ENCODE measurements at places on chromosomes 5 and 9. TPM values are rescaled to one million over a fixed set of nuclear protein-coding genes. Genes with fewer than 3 reads are reported as not detected.

Gene IL13
- not detected for polyA plus RNA-seq

Gene IQGAP2
- 13.0 TPM for polyA plus RNA-seq

Gene RBM22
- not detected for polyA plus RNA-seq

Gene PCDHA4
- polyA plus RNA-seq, result not detected

Gene IFNA13
- polyA plus RNA-seq, result not detected

Gene CTXN3
- 2.7 TPM for polyA plus RNA-seq

Gene OR1L6
- not detected for polyA plus RNA-seq

Gene LVRN
- polyA plus RNA-seq, result 3.2 TPM

Gene ZDHHC12
- 5.6 TPM for polyA plus RNA-seq

Gene SHOC1
- 0.05 TPM for polyA plus RNA-seq

Gene MARVELD2
- polyA plus RNA-seq, result 0.24 TPM

Gene CMBL
- polyA plus RNA-seq, result 116 TPM

Gene ADAMTSL1
- polyA plus RNA-seq, result not detected

Gene RORB
- 0.25 TPM for polyA plus RNA-seq

Gene TGFBI
- not detected for polyA plus RNA-seq

Gene CCDC183
- 2.8 TPM for polyA plus RNA-seq

Gene MYORG
- 18.9 TPM for polyA plus RNA-seq

Gene PCDHGA2
- polyA plus RNA-seq, result 3.2 TPM

Gene CARTPT
- not detected for polyA plus RNA-seq

Gene FCN2
- not detected for polyA plus RNA-seq

Gene TNC
- 59.6 TPM for polyA plus RNA-seq

Gene ARSK
- polyA plus RNA-seq, result 29.7 TPM

Gene ACOT12
- 0.11 TPM for polyA plus RNA-seq

Gene PCDHB11
- polyA plus RNA-seq, result 2.8 TPM

Gene PCDHA12
- 0.06 TPM for polyA plus RNA-seq

Gene OCLN
- polyA plus RNA-seq, result 0.67 TPM

Gene PLPP6
- 4.4 TPM for polyA plus RNA-seq

Gene NAIP
- 11.1 TPM for polyA plus RNA-seq

Gene GRXCR2
- not detected for polyA plus RNA-seq

Gene ADAMTSL2
- polyA plus RNA-seq, result not detected

Gene KCNV2
- polyA plus RNA-seq, result not detected

Gene DOK3
- polyA plus RNA-seq, result not detected

Gene ABLIM3
- polyA plus RNA-seq, result 70.7 TPM

Gene SPINK13
- polyA plus RNA-seq, result 0.24 TPM

Gene PLAC8L1
- 0.27 TPM for polyA plus RNA-seq

Gene GTF2H2
- 40.3 TPM for polyA plus RNA-seq

Gene PRUNE2
- polyA plus RNA-seq, result 6.5 TPM

Gene TLR4
- polyA plus RNA-seq, result 5.2 TPM

Gene ECSCR
- 32.1 TPM for polyA plus RNA-seq
